Mucosa of gallbladder (tissue), 1 donor: ENCODE measurements at places on chromosomes 5 and 9.

DNA sequence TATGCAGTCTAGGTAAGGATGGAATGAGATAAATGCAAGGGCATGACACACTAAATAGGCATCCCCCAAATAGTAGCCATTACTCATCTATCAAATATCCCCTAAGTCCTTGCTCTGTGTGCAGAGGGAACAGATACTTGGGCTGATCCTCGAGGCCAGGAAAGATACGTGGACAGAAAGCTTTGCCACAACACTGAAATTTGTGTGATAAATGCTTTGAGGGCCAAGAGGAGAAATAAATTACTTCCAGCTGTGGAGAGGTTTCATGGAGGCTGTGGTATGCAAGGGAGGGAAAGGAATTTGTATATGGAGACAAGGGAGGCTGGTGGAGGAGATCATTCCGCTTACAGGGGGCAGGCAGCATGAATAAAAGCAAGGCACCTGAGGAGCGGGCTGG lies 18.5 kb downstream of the ATOX1 start:
- no peak for DNase-seq

GRCh38 chr5:74179179-74179578 lies 461.3 kb downstream of the ENC1 start:
- DNase-seq = peak; percentile 18

GRCh38 chr5:146344155-146345118 lies 5.8 kb downstream of the POU4F3 start:
- no peak for DNase-seq

GRCh38 chr9:79224672-79225433 lies 346.9 kb upstream of the TLE4 start:
- no peak for DNase-seq

DNA sequence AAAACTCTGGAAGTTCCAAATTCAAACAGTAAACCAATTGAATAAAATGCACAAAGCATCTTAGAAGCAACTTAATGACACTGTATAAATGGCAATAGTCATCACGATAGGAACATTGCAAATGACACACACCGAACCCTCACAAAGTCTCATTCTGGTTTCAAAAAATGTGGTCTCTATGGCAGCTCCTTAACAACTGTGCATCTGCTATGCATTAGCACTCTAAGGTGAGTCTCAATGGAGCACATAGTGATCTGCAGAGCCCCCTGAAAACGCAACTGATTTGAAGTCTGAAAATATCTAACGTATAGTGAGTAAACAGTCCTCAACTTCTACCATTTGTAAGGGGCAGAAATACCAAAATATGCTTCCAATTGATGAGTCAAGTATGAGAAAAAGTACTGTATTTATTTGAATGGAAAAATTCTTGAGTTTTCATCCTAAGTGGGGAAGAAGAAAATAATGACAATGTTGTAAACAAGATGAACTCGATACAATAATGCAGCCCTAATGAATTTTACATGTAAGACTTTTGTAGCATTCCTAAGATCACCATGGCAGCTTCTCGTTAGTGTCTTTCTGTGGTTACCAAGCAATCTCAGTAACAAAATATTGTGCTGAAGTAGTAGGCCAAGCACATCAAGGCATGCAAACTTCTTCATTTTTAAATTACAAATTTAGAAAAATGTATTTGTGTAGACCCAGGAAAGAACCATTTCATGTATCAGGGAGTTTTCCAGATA lies 517.5 kb upstream of the FAM174A start:
- no peak for DNase-seq

DNA sequence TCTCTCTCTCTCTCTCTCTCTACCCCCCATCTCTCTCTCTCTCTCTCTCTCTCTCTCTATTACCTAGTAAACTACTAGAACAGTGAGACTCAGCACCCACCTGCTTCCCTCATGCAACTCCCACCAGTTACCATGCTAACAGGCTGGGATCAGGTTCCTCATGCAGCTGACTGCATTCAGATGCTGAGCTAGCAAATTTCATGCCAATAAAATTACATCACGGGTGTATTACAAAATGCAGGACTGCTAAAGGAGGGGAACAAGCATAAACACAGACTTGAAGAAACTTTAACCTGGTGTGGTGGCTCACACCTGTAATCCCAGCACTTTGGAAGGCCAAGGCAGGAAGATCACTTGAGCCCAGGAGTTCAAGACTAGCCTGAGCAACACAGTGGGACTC lies 76.0 kb downstream of the CEMIP2 start:
- peak; percentile 28 for DNase-seq

DNA sequence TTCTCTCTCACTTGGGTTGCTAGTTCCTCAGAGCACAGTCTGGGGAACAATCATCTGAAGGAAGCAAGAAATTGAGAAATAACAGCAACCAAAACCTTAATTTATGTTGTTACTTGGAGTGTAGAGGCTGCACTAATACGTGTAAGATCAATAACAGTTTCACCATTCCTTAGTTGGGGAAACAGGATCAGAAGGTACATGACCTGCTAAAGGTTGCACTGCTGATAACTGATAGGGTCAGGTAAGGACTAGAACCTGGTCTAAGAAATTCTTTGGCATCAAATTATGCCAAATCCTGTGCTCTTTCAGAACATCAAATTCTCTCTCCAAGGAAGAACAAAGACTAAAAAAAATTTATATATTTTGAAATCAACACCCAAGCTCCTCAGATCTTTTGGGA lies 278.6 kb upstream of the C9orf72 start:
- no peak for DNase-seq

DNA sequence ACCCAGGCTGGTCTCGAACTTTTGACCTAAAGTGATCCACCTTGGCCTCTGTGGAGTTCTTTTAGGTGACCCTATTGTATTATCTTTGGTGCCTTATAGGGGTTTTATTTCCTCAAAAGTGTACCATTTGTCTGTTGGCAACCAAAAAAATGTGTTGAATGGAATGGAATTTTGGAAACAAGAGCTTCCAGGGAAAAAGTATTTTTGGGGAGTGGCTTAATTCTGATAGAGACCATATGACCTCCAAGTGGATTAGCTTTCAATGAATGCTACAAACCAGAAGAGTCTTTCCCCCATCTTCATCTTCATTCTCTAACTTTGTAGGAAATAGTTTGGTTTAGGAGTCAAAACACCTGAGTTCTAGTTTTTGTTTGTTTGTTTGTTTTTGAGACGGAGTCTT lies 3.4 kb upstream of the OGN start:
- no peak for DNase-seq
